Activated CD8-positive, alpha-beta memory T cell treated with anti-CD3 and anti-CD28 coated beads for 1 hour (primary cell): ENCODE measurements at places on chromosomes 3 and 15.

GRCh38 chr3:168024537-168024941, 71.2 kb downstream of the GOLIM4 start:
- DNase-seq: no peak

DNA sequence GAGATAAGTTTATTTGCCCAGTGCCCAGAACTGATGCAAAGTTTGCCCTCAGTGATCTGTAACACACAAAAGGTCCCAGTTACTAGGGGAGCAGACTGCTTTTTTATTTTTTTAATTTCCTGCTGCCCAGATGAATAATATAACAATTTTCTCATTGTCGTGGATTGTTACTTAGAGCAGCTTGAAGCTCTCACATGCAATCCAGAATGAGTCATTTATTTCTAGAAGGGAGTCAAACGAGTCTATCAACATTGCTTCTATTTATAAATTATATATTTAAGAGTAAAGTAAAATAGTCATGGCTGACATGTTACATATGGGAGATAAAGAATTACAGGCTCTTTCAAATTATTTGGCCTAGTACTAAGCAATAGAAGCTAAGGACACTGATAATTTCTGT, 41.3 kb downstream of the MEIS2 start:
- DNase-seq: no peak

DNA sequence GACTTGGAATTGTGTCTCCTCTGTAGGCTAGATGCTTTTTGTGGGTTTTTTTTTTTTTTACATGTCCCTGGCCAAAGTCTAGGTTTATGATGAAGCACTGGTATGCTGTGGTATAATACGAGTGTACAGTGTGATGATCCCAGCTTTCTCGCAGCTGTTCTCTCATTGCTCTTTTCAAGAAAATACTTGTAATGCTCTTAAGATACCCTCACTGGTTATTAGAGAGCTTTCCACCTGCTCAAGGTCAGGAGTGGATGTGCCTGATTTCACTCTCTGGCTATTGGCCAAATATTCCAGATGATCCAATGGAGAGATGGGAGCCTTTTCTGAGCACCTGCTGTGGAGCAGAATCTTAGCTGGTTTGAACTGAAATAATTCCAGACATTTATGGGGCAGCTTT, 215.1 kb downstream of the MYRIP start:
- no peak for DNase-seq

GRCh38 chr3:163328680-163329079, 1749.6 kb downstream of the SI start:
- no peak for DNase-seq

GRCh38 chr3:33058765-33059164, 38.2 kb downstream of the GLB1 start:
- no peak for DNase-seq

- DNase-seq: no peak
Observed at GRCh38 chr3:52293491-52294319, 6.1 kb downstream of the GLYCTK start.

- no peak for DNase-seq
Observed at GRCh38 chr3:14243782-14244181, 65.2 kb downstream of the LSM3 start.

DNA sequence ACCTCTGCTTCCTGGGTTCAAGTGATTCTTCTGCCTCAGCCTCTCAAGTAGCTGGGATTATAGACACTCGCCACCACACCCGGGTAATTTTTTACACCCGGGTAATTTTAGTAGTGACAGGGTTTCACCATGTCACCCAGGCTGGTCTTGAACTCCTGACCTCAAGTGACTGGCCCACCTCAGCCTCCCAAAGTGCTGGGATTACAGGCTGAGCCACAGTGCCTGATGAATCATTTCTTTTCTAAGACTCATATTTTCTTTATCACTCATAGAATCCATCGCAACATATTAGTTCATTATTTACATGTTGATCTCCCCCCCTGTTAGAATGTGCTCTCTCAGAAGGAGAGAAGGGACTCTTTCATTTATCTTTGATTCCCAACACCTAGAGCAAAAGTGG, 109.5 kb upstream of the PTPRG start:
- no peak for DNase-seq

GRCh38 chr3:97950360-97950759, 21.9 kb downstream of the RIOX2 start:
- DNase-seq: no peak
